NCI-H524 (cell line): ENCODE measurements at places on chromosomes 1 and 21.

DNA sequence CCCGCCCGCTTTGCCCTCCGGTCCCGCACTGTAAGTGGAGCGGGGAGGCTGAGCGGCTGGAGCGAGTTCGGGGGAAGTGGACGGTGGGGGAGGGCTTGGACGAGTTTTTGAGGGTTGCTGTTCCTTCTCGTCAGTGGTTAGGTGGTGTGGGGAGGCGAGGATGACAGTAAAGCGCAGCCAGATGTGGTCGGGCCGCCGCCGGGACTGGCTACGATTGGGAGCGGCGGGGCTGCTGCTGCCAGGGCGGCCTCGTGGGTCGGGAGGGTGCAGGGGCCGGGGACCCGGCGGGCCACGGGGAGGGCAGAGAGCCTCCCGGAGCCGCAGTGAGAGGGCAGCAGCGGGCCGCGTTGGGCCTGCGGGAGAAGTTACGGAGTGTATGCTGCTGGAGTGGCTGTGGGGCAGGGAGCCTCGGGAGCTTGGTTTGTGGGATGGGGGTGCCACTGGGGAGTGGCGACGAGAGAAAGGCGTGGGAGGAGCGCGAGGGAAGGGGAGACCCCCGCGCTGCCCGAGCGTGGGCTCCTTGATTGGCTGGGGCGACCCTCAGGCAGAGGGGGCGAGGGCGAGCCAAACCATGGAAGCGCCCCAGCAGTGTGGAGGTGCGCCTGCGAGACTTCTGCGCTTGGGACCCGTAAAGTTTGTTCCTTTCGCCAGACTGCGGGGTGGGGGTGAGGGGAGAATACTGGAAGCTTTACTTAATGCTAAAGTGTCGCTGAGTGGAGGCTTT is 2.1 kb downstream of the ADGRL2 start:
- peak; percentile 37 for DNase-seq

- DNase-seq: no peak
These were observed 29.9 kb downstream of the NUAK2 start for GRCh38 chr1:205291596-205291995.

- DNase-seq: peak; percentile 97
These were observed 17.7 kb downstream of the NMNAT1 start for GRCh38 chr1:9960706-9961562.

DNA sequence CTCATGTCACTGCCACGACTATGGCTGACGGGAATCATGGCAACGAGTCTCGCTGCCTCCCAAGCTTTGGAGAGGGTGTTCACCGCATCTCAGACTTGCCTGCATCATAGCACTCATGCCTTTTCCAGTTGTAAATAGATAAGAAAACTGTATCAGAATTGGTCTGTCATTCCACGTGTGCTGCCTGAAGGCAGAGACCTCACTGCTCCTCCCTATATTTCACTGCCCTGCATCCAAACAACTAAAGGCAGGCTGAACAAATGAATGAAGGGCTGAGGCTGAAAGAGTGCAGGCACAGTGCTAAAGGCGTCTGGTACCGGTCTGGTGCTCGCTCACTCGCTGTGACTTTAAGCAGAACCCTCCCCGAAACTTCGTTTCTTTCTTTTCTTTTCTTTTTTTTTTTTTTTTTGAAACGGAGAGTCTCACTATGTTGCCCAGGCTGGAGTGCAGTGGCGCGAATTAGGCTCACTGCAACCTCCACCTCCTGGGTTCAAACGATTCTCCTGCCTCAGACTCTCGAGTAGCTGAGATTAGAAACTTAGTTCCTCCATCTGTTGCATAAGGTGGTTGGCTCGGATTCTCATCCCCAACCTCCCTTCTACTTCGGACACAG is 542 bp downstream of the EIF2B3 start:
- DNase-seq: peak; percentile 46

- no peak for DNase-seq
These were observed 134.2 kb downstream of the SETD4 start for GRCh38 chr21:35926003-35926740.

GRCh38 chr1:36339615-36340014 is 16.2 kb upstream of the EVA1B start:
- DNase-seq: no peak

GRCh38 chr21:35408401-35408800 is 359.3 kb upstream of the RUNX1 start:
- no peak for DNase-seq

GRCh38 chr21:36628106-36628505 is 70.8 kb upstream of the SIM2 start:
- DNase-seq: no peak

- DNase-seq: no peak
These were observed 58.8 kb downstream of the MRPS6 start for GRCh38 chr21:34132202-34132601.
